ENCODE measurements at places on chromosomes 2 and 18.

GRCh38 chr18:45627204-45627526 is 11.9 kb downstream of the SLC14A2 start:
- DNase-seq, result no peak

DNA sequence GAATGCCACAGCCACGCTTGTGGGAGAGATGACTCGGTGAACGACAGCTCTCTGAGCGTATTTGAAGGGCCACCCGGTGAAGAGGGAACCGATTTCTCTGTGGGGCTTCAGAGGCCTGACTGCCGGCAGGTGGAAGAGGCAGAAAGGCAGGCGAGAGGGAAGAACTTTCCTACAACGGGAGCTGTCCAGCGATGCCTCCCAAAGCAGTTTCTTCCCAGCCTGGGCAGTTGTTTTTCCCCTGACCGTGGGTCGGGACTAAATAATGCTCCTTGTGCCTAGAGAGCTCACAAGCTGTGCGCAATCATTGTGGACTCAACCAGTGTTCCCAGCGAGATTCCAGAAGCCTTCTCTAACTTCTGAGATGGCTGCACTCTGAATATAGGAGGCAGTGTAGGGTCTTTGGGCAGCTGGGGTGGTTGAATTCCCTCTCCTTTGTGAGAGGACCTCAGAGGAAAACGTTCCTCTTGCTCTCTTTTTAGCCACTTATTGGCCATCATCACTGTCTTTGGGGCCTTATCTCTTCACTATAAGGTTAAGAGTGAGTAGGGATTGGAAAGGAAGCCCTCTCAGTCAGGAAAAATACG is 710 bp downstream of the SEC11C start:
- DNase-seq, result no peak

- no peak for DNase-seq
Observed at GRCh38 chr18:777021-777420, 35.0 kb downstream of the YES1 start.

DNA sequence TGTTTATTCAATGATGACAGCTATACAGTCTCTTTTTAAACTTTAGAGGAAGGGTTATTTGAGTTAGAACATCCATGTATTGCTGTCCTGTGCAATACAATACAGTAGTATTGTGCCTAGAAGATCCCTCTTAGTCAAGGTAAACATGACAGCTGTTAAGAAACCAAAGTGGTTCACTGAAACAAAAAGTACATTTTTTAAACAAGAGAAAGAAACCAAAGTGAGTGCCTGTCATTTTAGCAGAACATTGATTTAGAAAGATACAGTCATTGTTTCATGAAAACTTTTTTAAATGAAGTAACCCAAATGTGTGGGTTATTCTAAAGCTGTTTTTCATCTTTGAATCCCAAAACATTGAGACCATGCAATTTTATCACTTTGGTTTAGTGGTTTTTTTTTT is 15.5 kb downstream of the ITPRID2 start:
- no peak for DNase-seq

DNA sequence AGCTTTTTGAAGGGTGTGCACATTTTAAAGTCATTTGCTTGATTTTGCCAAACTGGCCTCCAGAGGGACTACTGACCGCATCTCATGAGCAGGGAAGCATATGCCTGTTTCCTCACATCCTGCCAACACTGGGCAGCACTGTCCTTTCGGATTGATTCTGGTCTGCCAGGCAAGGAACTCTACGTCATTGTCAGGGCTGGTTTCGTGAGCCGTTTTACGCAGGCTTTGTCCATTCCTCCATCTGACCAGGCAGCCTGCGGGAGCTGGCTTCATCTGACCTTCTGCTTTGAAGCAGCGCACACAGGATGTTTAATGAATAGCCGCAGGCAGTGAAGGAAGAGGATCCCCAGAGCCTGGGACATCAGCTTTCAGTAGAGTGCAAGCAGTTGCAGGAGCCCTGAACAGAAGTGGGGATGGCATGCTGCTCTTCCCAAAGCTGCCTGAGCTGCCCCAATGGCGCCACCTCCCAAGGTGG is 46.3 kb upstream of the SEMA4C start:
- no peak for DNase-seq

DNA sequence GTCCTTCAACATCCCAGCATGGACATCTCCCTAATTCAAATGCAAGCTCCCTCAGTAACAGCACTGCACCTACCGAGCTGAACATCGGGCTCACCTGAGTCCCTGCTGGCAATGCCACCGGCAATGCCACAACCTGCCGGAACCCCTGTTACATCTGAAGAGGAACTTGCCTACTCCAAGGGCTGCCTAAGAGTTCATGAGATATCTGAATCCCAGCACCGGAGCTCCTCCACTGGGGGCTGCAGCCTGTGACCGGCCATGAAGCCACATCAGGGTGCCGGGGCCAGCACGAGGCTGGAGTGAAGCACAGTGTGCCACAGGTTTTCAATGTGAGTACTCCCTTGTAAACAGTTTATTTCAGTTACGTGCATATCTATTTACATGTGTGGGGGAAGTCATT is 152.9 kb downstream of the EIPR1 start:
- DNase-seq, result no peak

- DNase-seq, result no peak
Observed at GRCh38 chr18:63464434-63464833, 12.3 kb upstream of the SERPINB5 start.

- peak; percentile 77 for DNase-seq
Observed at GRCh38 chr2:8090748-8091700, 590.8 kb upstream of the ID2 start.

DNA sequence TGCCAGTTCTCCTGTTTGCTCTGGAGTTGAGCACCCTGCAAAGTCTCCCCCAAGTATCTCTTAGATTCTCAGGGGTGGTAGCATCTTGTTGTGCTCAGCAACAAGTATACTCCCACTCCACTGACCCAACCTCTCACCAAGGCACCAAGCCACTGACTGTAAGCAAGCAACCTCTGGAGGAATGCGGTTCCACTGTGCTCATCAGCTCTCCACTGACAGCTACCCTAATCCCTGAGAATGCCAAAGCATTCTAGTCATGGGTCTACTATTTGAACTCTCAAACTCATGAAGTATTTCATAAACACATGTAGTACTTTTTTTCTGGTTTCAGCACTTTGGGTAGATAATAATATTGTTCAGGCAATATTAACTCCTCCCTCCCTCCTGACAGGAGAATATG is 170.0 kb downstream of the EPHA4 start:
- no peak for DNase-seq

Data from stimulated activated CD4-positive, alpha-beta T cell treated with anti-CD3 and anti-CD28 coated beads, Interleukin-4, amount 100 ng/mL, for 24 hours (primary cell).